Smooth muscle cell of the coronary artery (primary cell): ENCODE measurements at places on chromosomes 3 and 15. TPM values are rescaled to one million over a fixed set of nuclear protein-coding genes. Genes with fewer than 3 reads are reported as not detected.

UQCC5 gene
- 9.1 and 13.8 TPM in 2 replicates for total RNA-seq

SEMA6D gene
- total RNA-seq: 2.3 and 14.9 TPM in 2 replicates

CHDH gene
- under 0.01 and 0.59 TPM in 2 replicates for total RNA-seq

C3orf80 gene
- total RNA-seq: 0.59 and 0.75 TPM in 2 replicates

ALPK3 gene
- total RNA-seq: 0.12 and 7.7 TPM in 2 replicates

RCCD1 gene
- 6.5 and 7.4 TPM in 2 replicates for total RNA-seq

SPSB4 gene
- not detected in 2 replicates for total RNA-seq

KBTBD13 gene
- under 0.01 TPM in 1 of 2 replicates, not detected in the other for total RNA-seq

DUOXA2 gene
- total RNA-seq: not detected in 2 replicates

SEMA3G gene
- total RNA-seq: 0.90 TPM in 1 of 2 replicates, not detected in the other

GP9 gene
- not detected in 2 replicates for total RNA-seq

CXCR6 gene
- not detected in 2 replicates for total RNA-seq

QRICH1 gene
- total RNA-seq: 46.3 and 51.3 TPM in 2 replicates

SLC9C1 gene
- total RNA-seq: 0.70 and 0.75 TPM in 2 replicates

EPHB1 gene
- 0.45 and 0.59 TPM in 2 replicates for total RNA-seq

MRAS gene
- 56.3 and 69.1 TPM in 2 replicates for total RNA-seq

TNNC1 gene
- 2.5 and 19.8 TPM in 2 replicates for total RNA-seq

C3orf49 gene
- not detected in 2 replicates for total RNA-seq

CLEC3B gene
- total RNA-seq: 0.98 and 46.7 TPM in 2 replicates

EFCC1 gene
- under 0.01 TPM in 1 of 2 replicates, not detected in the other for total RNA-seq

CIB2 gene
- total RNA-seq: 1.4 and 3.2 TPM in 2 replicates

SLC4A7 gene
- 111 and 143 TPM in 2 replicates for total RNA-seq

KIAA1143 gene
- total RNA-seq: 9.4 and 14.4 TPM in 2 replicates

MESP2 gene
- total RNA-seq: 0.15 and 1.6 TPM in 2 replicates

CSTA gene
- 0.75 and 5.1 TPM in 2 replicates for total RNA-seq

ESYT3 gene
- 0.30 and 4.3 TPM in 2 replicates for total RNA-seq

RAD51 gene
- total RNA-seq: 0.70 and 3.2 TPM in 2 replicates

LEKR1 gene
- total RNA-seq: 0.38 and 0.47 TPM in 2 replicates

PDZRN3 gene
- 14.3 and 132 TPM in 2 replicates for total RNA-seq

TSPAN3 gene
- 166 and 289 TPM in 2 replicates for total RNA-seq

DISP2 gene
- under 0.01 and 0.12 TPM in 2 replicates for total RNA-seq

TAGLN3 gene
- total RNA-seq: 0.38 TPM in 1 of 2 replicates, not detected in the other

MGLL gene
- 7.4 and 18.7 TPM in 2 replicates for total RNA-seq

DOCK3 gene
- total RNA-seq: 0.12 and 0.15 TPM in 2 replicates

TTC21A gene
- 2.0 and 2.7 TPM in 2 replicates for total RNA-seq

EIF4E3 gene
- 0.68 and 3.3 TPM in 2 replicates for total RNA-seq

USP19 gene
- 34.7 and 77.0 TPM in 2 replicates for total RNA-seq

CTNNB1 gene
- total RNA-seq: 818 and 892 TPM in 2 replicates

RASGRF1 gene
- not detected in 2 replicates for total RNA-seq

TMEM62 gene
- 4.9 and 6.8 TPM in 2 replicates for total RNA-seq

NR2E3 gene
- 0.08 TPM in 1 of 2 replicates, not detected in the other for total RNA-seq

TM4SF4 gene
- 1.2 TPM in 1 of 2 replicates, not detected in the other for total RNA-seq

OR5K2 gene
- total RNA-seq: not detected in 2 replicates

SMARCC1 gene
- 26.8 and 29.5 TPM in 2 replicates for total RNA-seq

ZNF502 gene
- 3.0 and 3.9 TPM in 2 replicates for total RNA-seq

KLHL40 gene
- not detected in 2 replicates for total RNA-seq

C3orf70 gene
- 0.23 TPM in 1 of 2 replicates, not detected in the other for total RNA-seq
